ENCODE measurements at places on chromosomes 2 and 18. TPM values are rescaled to one million over a fixed set of nuclear protein-coding genes. Genes with fewer than 3 reads are reported as not detected.

DNA sequence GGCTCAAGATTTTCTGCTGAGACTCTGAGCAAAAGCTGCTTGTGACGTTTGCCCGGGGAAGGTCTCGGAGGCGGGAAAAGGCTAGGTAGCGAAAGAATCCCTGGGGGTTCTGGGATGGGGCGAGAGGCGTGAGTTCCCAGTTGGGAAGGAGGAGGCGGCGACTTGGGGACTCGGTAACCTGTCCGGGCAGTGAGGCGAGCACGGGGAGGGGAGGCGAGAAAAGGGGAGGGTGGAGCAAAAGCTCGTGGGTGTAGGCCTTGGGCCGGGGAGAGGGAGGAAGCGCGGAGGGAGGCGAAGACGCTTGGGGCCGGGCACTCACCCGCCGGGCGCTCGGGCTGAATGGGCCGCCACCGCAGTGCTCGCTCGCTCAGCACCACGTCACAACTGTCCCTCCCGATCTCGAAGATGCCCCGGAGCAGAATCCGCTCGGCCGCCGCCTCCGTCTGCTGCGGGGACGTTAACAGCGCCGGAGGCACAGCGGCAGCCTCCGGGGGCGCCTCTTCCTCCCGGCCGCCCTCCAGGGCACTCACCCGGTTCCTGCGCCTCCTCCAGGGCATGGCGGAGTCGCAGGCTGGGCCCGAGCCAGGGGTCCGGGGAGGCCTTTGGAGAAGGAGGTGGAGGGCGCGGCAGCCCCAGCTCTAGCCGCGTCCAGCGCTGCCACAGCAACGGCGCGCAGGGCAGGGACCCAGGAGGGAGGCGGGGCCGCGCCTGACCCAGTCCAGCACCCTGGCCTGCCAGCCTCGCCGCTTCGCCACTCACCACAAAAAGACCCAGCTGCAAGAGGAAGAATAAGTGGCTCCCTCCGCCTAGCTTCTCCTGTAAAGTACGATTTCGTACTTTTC is at the start of gene CERKL:
CERKL (minus strand) TSS at position 656 of the 842 bp plus-strand sequence; CDS start at position 557, 99 bp downstream.
- no peak for DNase-seq

RAB31 gene
- total RNA-seq: not detected

MAPK4 gene
- not detected for total RNA-seq

ABCG8 gene
- total RNA-seq: not detected

GRCh38 chr2:119028327-119029174 is 86.6 kb downstream of the MARCO start:
- DNase-seq: peak; percentile 27

DNA sequence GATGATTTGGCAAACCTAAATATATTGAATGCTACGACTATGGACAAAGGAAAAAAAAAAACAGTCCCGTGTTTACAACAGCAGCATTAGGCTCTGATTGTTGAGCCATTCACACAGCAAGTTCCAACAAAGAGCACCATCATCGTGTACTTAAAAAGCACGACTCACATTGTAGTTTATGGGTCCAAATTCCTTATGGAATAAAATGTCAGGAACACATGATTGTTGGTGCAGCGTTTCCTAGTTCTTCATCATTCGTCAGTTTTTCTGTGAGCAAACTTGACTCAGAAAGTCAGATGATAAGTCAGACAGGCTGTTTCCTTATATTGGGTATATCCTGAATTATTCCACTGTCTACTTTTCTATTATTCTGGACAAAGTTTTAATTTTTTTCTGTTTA is 10.0 kb upstream of the KIDINS220 start:
- no peak for DNase-seq

DNA sequence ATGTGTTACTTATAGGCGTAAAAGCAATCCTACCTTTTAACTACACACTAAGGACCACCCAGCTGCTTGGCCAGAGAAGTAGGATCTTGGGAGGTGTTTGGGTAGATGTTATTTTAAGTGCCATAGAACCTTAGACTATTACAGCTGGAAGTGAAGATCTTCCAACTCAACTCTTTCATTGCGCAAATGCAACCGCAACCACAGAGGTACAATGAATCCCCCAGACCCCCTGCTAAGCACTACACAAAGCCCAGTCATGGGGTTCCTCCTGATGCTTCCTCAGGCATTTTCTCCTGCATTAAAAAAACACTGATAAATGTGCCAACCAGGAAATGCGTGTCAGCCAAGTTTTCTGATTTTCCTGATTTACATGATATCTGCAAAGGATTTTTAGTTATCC is 246.0 kb downstream of the LRRTM1 start:
- DNase-seq: no peak

IAH1 gene
- 3.8 TPM for total RNA-seq

STARD6 gene
- total RNA-seq: not detected

DNA sequence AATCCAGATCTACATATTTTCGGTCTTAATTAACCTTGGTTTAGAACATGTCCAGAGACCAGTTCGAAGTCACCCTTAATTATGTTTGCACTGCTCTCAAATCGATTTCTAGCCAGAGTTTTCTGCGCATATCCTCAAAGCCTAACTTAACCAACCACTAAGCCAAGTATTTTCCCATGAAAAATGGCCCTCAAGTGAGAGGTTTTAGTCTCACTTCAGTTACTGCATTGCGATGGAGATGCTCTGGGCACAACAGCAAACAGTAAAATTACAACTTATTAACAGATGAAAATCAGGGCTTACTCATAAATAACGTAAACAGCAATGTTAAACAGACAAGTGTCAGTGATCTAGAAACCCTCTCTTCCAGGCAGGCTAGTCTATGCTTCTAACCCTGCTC is 4.5 kb downstream of the RTN4 start:
- DNase-seq: no peak

- no peak for DNase-seq
Observed at GRCh38 chr2:161423421-161424393, 7.6 kb downstream of the TBR1 start.
